Calu3 (cell line): ENCODE measurements at places on chromosomes 1 and 21.

- no peak for DNase-seq
Measured at GRCh38 chr21:32172106-32172505, 106.7 kb downstream of the MIS18A start.

DNA sequence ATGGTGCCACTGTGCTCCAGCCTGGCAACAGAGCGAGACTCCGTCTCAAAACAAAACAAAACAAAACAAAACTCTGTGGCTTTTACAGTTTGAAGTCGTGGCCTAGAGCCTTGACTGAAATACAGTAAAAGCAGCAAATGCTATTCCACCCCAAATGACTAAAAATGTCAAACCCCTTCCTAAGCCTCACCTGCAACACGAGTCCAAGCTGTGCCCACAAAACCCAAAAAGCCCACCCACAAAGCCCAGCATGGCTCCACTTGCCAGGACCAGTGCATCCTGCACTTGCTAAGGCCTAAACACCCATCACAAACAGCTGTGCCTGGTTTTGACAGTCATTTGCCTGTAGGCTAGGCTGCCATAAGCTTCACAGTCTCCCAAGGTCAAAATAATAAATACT is 21.3 kb downstream of the VAV3 start:
- DNase-seq, result no peak

DNA sequence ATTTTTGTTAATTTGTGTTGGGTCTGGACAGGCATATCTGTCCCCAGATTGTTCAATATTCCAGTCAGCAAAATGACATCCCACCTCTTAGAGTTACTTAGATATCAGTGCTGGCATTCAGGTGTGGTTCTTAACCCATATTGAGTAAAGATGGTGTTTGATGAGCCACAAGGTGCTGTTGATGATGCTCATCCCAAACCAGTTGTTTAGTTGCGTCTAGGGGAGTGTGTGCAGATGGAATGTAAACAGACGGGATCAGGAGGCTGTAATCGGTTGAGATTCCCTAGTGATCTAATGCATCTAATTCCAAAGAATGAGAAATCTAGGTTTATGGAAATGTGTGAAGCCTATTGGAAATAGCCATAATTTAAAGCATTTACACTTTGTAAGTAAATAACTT is 1.1 kb downstream of the HOOK1 start:
- no peak for DNase-seq

DNA sequence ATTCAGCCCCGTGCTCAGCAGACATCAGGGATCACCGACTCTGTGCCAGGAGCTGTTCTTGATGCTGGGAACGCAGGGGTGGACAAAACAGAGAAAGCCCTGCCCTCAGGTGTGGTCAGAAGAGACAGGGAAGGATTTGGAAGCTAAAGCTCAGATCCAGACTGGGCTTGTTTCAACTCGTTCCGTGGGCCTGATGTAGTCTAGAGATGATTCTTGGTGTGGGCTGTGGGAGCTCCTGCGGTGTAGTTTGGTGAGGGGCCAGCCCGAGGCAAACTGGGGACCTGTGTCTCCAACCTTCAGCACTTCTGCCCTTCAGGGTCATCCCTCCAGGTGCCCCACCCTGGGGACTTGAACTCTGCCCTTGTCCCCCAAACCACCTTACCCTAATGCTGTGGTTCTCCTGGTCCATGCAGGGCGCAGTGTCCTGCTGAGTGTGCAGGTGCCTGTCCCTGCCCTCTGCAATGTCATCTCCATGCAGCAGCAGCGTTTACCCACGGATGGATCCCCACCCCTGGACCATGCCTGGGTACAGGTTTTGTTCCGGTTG is 17.3 kb upstream of the ABCG1 start:
- no peak for DNase-seq

GRCh38 chr1:111778066-111778465 is 22.4 kb downstream of the DDX20 start:
- no peak for DNase-seq

DNA sequence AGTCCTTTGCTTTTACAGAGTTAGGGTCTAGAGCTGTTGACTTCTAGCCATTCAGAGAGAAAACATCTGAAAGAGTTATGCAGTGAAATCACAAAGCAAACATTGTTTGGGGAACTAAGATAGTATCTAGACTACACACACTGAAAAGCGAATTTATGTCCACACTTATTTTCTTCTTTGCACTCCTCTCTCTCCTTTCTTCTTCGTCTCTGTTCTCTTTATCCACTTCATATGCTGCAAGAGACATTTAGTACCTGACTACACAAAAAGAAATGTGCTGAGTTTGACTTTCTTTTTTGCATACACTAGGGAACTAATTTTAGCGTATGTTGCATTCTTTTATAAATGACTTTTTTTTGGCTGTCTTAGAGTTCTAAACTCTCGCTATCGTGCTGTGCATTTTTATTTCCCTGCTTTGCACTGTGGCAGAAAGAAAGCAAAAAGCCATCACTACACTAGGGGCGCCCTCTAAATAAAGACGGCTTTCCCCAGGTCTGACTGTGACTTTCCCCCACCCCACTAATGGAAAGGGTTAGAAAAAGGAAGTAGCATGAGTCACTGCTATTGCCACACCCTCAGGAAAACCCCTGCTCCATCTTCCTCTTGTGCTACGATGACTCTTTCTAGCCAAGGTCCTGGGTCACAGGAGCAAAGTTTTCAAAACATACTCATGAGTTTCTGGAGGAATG is 65.7 kb downstream of the MAP3K7CL start:
- peak; percentile 76 for DNase-seq

DNA sequence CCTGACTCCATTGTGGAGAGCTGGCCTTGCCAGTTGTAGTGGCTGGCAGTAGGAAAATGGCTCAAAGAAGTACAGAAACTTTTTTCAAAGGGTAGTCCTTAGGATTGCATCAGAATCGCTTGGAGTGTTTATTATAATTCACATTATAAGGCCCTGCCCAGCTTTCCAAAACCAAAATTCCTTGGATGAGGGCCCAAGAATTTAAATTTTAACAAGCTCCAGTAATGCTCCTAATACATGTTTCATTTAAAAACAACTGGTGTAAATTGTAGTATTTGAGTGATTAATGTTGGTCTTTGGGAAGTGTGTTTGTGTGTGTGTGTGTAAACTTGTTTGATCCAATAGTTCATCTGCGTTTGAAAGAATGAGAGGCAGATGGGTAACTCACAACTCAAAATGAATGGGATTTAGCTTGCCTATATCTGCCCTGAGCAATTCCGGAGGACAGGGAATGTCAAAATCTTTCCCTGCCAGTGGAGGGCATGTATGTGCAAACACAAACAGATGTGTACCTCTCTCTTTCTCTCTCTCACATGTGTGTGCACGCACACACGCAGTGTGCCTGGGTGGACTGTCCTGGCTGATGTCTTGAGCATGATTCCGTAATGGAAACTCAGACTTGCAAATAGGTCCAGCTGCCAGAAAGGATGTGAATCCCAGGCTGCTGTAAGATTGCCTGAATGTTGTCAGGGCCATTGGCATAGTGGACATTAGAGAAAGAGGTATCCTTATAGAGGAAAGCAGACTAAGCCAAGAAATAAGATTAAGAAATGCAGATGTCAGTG is 293.1 kb downstream of the LMX1A start:
- DNase-seq, result no peak

- peak; percentile 65 for DNase-seq
Measured at GRCh38 chr1:163410073-163410999, 88.6 kb downstream of the NUF2 start.
